ENCODE measurements at places on chromosomes 2 and 18. TPM values are rescaled to one million over a fixed set of nuclear protein-coding genes. Genes with fewer than 3 reads are reported as not detected.

Gene DUSP19
- polyA plus RNA-seq: 6.4 TPM

Gene MAP3K19
- 2.8 TPM for polyA plus RNA-seq

- no peak for DNase-seq
These were observed 56.3 kb upstream of the STAT1 start for GRCh38 chr2:191070276-191070675.

DNA sequence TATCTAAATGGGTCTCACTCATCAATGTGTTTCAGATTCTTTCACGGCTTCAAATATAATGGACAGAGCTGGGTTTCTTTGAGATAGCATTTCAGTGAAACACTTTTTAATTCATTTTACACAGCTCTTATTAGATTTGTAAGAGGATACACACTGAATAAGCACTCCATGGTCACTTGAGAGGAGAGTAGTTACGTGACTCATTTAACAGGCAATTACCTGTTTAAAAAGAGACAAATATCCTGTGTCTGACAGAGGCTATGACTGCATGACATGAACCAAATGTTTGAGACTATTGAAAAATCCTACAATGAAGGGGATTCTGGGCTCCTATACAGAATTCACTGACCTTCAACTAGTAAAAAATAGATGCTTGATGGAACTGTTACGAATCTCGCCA, 786.9 kb downstream of the EPHA4 start:
- DNase-seq: no peak

- no peak for DNase-seq
These were observed 17.4 kb downstream of the SRD5A2 start for GRCh38 chr2:31563273-31563839.

DNA sequence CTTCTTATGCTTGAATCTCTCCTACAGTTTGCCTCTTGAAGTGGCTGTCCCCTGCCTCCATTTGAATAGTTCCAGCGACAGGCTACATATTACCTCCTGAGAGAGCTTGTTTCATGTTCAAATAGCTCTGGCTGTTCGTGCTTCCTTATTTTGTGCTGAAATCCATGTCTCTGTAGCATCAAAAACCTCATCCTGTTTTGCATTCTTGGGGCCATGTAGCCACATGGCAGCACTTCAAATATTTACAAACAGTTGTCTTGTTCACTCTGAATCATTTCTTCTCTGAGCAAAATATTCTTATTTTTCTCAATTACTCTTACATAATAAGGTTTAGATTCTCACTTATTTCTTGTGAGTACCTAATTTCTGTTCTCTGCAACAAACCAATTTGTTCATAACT, 1243.1 kb upstream of the NXPH2 start:
- DNase-seq: no peak

DNA sequence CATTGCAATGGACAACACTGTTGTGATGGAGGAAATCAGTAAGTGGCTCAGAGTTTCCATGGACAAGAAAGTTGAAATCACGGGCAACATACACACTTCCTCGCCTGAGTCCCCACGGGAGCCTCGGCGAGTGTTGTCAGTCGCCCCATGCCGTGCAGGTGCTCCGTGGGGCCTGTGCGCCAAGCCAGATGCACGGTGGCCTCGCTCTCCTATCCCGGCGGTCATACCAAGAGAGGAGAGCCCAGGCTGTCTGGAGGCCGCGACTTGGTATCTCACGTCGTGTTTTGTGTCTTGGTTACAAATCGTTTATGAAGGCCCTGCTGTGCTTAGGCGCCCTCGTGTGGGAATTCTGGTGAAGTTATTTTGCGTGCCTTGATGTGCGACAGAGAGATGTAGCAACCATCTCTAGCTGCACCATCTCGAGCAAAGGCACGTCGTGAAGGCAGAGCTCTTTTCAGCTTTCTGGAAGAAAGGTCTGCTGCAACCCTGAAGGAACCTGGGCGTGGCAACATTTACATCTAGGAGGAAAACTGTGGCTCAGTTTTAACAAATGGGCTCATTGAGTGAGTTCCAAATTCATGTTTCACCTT, 21.8 kb downstream of the ATG4B start:
- DNase-seq: no peak

DNA sequence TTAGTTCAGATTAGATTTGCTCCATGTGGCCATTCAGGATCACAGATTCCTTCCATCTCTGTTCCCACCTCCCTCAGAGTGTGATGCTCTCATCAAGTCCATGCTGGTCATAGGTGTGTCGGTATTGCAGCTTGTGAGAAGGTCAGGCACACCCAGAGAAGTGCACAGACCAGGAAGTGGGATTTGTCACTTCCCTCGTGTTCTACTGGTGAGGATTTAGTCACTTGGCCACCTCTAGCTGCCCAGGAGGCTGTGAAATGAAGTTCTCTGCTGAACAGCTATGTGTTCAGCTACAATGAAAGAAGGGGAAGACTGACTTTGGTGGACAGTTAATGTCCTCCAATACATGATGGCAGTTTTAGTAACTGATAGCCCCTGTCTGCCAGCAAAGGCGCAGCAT, 3.5 kb upstream of the LANCL1 start:
- DNase-seq: no peak

DNA sequence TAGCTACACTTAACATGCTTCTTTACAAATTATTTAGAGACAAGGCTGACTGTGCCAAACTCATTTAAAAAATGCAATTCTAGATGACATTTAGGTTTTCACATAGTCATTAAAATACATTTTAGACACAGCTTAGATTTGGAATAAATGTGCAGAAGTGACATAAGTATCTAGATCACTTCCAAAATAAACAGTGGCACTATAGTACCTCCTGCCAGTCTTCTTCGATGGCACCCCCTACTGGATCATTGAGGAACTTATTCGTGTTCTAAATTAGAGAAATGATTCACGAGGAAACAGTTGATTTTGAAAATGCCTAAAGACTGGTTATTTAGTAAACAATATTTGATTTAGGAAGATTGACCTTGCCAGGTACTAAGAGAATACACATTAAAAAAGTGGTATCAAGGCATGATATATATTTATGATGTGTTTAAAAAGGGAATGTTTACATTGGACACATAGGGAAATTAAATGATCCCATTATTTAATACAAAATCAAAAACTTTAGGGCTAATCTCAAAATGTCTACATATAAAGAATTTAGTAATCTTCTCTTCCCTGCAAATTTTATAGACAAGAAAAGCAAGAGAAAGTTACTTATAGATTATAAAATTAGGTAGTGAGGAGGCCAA, 323.9 kb downstream of the XIRP2 start:
- no peak for DNase-seq

Data from left lung (tissue), 14 donors.